ENCODE measurements at places on chromosomes 16 and 17. TPM values are rescaled to one million over a fixed set of nuclear protein-coding genes. Genes with fewer than 3 reads are reported as not detected.

- no peak for DNase-seq
Measured at GRCh38 chr17:72778169-72779151, 314.0 kb downstream of the SLC39A11 start.

Gene TERB1
- total RNA-seq: not detected

GRCh38 chr17:67779098-67779672, 46.1 kb upstream of the BPTF start:
- no peak for DNase-seq

- no peak for DNase-seq
Measured at GRCh38 chr17:16447676-16448075, 32.3 kb downstream of the TRPV2 start.

Gene ABCC3
- 1.9 TPM for total RNA-seq

Gene ENPP7
- total RNA-seq: not detected

DNA sequence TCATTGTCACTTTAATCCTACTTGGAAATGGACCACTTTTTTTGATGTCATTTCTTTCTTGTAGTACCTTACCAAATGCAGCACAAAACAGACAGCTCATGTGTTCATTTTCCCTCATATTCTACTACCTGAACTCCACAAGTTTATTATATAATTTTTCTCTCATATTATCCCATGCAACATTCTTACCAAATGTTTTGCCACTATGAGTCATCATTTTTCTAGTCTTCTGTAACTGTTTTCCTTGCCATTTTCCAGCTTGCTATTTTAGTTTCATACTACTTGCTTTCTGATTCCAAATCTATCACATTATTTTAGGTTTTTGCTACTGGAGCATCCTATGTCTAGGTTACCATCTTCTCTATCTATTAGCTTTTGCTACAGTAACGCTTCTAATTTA, 332.7 kb downstream of the ZFHX3 start:
- DNase-seq: no peak

Gene SPN
- 3.1 TPM for total RNA-seq

Measured in cardiac septum (tissue), 1 donor.